ENCODE measurements at places on chromosomes 5 and 9.

GRCh38 chr5:43560128-43560527 is 3.3 kb upstream of the PAIP1 start:
- no peak for DNase-seq

GRCh38 chr5:179268399-179268952 is 76.8 kb downstream of the ADAMTS2 start:
- DNase-seq = no peak

- DNase-seq = no peak
These were observed 16.7 kb upstream of the MSX2 start for GRCh38 chr5:174707671-174708070.

DNA sequence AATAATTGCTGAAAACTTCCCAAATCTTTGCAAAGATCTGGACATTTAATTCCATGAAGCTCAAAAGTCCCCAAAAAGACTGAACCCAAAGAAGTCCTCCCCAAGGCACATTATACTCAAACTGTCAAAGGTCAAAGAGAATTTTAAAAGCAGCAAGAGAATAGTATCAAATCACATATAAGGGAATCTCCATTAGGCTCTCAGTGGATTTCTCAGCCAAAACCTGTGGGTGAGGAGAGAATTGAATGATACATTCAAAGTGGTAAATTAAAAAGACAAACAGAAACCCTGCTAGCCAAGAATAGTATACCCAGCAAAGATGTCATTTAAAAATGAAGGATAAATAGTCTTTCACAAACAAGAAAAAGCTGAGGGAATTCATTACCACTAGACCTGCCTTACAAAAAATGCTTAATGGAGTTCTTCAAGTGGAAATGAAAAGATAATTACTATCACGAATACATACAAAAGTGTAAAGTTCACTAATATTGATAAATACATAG is 134.1 kb downstream of the NDUFS4 start:
- DNase-seq = no peak

DNA sequence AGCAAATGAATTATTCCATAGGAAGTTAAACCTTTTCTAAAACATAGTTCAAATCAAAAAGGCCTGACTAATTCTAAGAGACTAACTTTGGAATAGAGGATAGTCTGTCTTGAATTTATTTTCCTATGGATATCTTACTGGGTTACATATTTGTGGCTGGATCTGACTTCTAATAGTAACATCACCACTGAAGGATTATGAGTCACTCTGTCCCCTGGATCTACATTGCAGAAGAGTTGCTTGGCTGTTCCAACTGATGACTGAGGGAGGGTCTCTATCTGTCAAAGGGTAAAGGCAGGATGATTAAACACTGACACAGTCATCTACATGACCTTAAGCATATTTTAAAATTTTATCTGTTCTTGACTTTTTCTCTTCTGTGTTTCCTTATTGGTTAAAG is 119.6 kb upstream of the FST start:
- no peak for DNase-seq

GRCh38 chr9:78533500-78533899 is 236.6 kb downstream of the PSAT1 start:
- no peak for DNase-seq

DNA sequence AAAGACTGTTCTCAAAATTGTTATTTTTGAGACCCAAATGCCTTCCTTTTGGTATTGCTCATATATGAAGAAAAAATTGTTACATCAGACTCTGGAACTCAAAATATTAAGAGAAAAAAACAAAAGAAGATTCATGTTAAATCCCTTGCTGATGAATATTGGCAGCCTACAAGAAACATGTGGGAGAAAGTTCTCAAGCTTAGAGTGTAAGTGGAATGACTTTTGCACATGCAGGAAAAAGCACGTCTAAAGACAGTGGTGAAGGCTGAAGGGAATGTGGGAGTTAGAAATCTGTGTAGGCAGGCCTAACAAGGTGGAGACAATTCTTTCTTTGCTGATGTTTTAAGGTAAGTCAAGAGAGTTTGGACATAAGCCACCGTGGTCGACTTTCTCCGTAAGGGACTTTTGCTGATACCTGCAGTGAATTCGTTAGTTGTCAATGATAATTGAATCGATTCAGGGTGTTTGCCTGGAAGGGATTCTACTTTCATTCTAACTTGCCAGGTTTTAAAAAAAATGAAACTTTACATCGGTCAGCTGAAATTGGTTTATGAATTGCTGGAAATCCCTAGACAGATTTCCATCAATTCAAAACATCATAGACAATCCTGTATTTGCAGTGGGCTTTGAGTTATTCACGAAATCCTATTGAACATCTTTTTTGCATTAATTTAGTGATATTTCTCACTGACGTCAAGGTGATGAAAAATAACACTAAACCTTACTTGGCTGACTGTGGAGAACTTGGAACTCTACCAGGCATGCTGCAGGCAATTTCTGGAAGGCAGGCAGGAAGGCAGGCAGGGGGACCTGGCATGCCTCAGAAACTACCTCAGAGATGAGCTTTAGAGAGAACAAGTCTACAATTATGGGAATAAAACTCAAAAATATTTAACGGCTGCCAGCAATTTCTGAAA is 359.1 kb upstream of the ADAMTSL1 start:
- DNase-seq = no peak

GRCh38 chr5:24749701-24750100 is 104.9 kb upstream of the CDH10 start:
- no peak for DNase-seq

GRCh38 chr5:154410786-154411185 is 35.0 kb upstream of the SAP30L start:
- DNase-seq = no peak

DNA sequence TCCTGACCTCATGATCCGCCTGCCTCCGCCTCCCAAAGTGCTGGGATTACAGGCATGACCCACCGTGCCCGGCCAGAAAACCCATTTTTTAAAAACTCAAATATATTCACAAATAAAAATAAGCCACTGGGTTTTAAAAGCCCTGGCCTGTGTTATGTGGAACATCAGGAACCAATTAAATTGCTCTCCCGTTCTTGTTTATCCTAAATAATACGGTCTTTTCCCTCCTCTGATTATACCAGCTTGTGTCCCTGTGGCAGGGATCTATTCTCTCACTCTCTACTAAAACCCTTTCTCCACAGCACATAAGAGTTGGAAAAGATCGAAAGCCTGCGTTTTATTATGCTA is 30.1 kb upstream of the LPAR1 start:
- no peak for DNase-seq

- DNase-seq = no peak
These were observed 40.0 kb downstream of the AMBP start for GRCh38 chr9:114037961-114038723.

GRCh38 chr5:165642366-165642765 is 2136.9 kb downstream of the MAT2B start:
- DNase-seq = no peak

GRCh38 chr5:127192836-127193338 is 97.7 kb upstream of the MEGF10 start:
- no peak for DNase-seq

DNA sequence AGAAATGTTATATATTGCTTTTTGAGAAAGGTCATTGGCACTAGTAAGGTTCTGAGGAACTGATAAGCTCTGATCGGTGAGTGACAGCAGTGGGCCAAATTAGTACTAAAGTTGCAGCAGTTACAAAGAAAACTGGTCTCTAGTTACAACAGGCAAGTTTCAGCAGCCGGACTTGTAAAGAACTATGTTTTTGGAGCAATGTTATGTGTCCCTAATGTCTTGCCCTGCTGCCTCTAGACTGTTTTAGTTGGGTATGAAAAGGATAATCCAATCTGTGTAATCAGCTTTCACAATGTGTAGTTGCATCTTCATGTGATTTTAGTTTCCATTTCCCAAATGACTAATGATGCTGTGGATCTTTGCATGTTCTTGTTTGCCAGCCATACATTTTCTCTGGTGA is 113.5 kb downstream of the CAMK4 start:
- no peak for DNase-seq

DNA sequence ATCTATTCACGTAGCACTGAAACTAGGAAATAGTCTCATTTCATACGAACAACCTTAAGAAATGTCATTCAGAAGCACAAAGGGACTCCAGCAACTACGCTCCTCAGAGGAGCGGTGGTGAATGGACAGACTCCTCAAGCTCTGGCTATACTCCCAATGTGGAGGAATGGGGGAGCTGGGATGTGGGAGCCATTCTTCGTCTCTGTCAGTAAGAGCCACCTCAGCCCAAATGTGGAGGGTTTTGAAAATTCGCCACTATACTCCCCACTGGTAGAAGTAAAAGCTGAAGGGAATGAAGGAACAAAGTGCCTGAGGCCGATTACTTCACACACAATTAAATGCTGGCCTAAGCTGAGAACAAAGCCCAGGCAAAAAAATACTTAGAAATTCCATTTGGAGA is 96.3 kb downstream of the ADAMTS12 start:
- no peak for DNase-seq

- no peak for DNase-seq
These were observed 3.7 kb downstream of the NDUFAF2 start for GRCh38 chr5:60948738-60949137.

DNA sequence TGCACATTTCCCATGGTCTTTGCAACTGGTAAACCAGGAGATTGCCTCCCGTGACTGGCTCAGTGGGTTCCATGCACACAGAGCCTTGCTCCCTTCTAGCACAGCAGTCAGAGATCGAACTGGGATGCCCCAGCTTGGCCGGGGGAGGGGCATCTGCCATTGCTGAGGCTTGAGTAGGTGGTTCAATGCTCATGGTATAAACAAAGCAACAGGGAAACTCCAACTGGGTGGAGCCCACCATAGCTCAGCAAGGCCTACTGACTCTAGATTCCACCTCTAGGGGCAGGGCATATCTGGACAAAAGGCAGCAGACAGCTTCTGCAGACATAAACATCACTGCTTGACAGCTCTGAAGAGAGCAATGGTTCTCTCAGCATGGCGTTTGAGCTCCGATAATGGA is 67.0 kb upstream of the PPP1R2B start:
- DNase-seq = no peak

DNA sequence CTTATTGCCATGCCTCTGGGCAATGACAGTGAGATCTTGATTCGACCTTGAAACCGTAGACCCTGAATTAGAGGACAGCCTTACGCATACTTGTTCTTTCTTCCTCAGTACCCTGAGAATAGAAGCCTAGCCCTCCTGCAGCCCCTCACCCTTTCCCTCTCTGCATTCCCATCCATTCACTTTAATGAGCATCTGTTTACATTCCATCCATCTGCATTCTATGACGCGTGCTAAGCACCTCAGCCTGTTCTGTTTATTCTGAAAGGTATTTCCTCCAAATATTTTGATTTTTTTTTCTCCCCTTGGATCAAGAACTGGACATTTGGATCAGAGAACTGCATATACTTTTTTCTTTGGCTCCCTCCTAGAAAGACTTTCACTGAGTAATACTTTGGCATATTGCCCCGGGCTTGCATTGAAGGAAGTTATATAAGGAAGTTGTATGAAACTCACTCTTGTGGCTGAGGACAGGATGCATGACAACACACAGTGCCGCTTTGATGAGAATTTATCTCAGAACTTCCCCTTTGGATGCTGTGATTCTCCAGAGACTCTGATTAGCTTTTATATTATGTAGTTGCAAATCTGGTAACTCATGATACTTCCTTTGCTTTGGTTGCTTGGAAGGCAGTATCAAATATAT is 15.7 kb downstream of the TMEM8B start:
- DNase-seq = no peak

DNA sequence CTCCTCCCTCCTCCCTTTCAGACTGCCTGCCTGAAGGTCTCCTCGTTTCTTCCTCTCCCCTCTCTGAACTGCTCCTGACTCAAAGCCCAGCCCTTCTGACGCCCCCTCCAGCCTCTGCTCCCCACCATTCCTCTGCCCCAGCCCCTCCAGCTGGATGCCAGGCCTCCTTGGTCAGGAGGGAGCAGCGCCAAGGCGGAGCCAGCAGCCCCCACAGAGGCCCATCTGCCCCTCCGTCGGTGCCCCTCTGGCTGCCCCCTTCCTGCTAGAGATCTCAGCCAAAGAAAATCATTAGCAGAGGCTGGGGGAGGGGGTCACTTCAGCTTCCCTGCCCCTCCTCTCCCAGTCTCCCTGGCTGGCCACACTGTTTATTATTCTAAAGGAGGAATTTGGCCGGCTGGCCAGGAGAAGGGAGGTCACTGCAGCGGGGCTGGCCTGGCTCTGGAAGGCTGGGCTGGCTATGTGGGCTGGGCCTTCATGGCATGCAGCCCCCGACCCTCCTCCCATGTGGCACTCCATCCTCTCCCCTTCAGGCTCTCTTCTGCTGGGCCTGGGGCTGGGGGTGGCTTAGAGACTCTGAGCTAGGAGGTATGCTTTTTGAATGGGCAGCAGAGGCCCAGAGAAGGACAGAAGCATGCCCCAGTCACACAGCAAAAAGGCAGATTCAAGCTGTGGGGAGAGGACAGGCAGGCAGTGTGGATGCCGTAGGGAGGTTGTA is 16.9 kb downstream of the PDGFRB start:
- no peak for DNase-seq

GRCh38 chr5:149132474-149132873 is 8.8 kb upstream of the ABLIM3 start:
- DNase-seq = no peak

- no peak for DNase-seq
These were observed 507.7 kb downstream of the CCDC171 start for GRCh38 chr9:16060436-16061129.

GRCh38 chr5:170262061-170263045 is 29.6 kb downstream of the C5orf58 start:
- DNase-seq = no peak

GRCh38 chr9:23322392-23322791 is 503.6 kb downstream of the ELAVL2 start:
- no peak for DNase-seq

DNA sequence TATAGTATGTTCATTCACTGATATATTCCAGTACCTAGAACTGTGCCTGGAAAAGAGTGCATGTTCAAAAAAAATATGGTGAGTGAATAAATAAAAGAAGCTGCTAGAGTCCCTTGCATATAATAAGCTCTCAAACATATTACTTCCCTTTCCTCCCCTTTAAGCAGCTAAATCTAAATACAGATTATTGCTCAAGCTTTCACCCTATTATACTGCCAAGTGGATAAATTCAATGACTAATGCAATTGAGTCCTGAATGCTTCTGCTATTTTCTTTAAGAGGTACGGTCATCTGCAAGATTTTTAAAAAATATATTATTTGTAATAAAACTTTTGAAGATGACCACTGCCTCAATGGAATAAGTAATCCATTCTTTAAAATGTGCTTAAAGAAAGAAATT is 248.4 kb downstream of the PLK2 start:
- DNase-seq = no peak

DNA sequence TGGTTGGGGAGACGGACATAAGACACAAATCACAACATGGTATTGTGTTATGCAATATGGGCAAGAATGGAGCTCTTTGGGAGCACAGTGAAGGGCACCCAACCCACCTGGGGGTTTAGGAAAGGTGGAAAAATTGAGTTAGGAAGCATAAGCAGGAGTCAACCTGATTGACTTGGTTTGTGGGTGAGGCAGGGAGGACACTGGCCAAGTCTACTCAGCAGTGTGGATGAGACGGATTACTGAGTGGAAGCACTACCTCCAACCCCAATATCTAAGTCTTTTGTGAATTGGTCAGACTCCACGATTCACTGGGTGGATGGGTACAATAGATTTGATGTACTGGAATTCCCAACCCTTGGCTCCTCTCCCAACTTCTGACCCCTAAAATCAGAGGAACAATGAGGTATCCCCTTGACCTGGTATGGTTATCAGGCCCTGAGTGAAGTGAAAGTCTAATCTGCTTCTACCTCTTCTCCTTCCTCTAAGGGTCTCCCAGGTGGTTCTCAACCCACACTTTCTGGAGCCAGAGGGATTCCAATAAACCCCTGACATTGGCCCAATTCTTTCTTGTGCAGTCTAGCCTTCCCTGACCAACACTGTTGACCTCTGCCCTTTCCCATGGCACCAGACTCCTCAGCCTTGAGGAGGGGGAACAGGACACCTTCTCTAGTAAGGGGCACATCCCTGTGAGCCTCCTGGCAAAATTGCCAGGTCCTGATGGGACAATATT is 5.2 kb downstream of the EGR1 start:
- DNase-seq = no peak

All from NCI-H2081 (cell line).